ENCODE measurements at places on chromosomes 16 and 17.

DNA sequence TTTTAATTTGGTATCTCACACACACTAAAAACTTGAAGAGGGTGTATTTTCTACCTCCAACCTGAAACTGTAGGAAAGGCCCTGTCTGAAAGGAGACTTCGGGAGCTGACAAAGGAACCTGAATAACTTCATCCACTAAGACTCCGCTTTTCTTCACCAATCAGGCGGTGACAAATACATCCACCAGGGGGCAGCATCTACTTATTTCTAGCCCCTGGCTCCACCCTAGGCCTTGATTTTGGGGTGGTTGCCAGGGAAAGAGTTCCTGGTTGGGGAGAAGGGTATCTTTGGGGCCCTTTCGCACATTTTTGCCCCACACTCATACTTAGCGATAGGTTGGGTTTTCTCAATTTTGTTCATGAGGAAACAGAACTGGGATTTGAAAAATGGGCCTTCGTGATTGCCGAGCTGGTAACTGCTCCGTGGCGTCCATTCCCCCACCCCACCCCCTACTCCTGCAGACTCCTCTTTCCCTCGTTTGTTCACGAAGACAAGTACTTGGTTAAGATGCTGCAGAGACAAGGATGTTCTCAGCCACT, 4.8 kb upstream of the ARL4D start:
- peak; percentile 72 for DNase-seq

DNA sequence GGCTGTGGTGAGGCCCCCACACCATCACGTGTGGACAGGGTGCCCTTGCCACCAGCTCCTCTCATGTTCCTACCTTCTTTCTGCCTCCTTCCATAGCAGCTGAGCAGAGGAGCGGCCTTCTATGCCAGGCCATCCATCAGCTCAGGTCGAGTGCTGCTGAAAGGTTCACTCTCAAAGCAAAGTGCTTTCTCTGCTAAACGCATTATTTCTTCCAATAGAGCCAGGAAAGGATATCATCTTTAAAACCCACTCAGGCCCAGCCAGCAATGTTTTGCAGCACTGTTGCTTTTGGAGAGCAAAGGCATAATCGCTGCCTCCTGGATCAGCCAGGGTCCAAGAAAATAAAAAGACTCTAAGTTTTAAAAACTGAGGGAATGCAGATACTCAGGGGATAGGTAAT, 54.9 kb upstream of the GPRC5B start:
- DNase-seq: no peak

- DNase-seq: no peak
These were observed 25.9 kb downstream of the RNF43 start for GRCh38 chr17:58391302-58391984.

GRCh38 chr16:83968306-83968851, 335 bp downstream of the NECAB2 start:
- DNase-seq: no peak

GRCh38 chr16:58665200-58665599, 19.4 kb downstream of the SLC38A7 start:
- DNase-seq: no peak

DNA sequence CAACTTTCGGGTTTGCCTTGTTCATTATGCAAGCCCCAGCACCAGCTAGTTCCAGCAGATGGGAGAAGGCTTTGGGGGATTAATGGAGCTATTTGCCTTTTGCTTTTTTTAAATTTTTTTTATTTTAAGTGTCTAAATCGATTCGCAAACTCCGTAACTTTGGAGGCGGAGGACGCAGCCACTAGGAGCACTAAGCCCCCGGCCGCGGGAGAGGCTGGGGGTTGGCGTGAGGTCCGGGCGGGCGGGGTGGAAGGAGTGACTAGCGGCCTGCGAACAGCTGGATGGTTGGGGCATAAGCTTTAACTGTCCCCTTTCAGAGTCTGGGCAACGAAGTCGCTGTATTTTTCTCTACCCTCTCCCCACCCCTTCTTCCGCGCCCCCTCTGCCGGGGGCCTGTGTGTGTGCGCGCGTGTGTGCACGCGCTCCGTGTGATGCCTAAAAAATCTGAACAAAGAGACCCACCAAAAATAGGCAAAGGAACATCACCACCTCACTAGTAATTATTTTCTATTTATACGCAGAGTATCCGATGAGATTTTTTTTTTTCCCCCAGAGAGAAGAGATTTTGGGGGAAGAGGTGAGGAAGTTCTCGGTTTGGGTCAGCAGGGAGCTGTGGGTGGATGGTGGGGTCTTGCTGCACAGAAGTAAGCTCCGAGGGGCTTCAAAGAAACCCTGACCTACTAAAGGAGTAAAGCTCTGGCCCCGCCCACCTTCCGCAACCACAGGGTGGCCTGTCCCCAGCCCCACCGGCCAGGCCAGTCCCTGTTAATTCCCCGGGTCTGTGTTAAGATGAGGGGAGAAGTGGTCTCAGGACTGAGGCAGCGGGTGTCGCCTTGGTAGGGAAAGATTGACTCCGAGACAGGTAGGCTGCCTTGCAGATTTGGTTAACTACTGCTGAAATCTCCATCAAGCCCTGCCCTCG, 2.3 kb downstream of the SHISA9 start:
- DNase-seq: no peak

- DNase-seq: no peak
These were observed 7.5 kb downstream of the ZNHIT3 start for GRCh38 chr17:36493956-36494355.

- no peak for DNase-seq
These were observed 21.0 kb upstream of the SEC14L1 start for GRCh38 chr17:77119668-77120301.

DNA sequence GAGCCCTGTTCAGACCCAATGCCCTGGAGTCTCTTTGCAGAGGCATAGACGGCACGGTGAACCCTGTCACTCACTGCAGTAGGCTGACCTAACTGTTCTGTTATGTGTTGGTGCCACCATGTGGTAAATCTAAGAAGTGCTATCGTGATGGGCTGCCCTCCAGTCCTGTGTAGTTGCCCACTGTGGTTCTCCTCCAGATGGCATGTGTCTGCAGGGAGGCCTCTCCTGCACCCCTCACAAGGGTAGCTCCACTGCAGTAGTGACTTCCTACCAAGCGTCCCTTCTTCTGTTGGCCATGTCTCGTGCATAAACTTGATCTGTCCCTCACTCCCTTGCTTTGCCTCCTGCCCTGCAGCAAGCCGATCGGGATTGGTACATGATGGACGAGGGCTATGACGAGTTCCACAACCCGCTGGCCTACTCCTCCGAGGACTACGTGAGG, 5.8 kb downstream of the DHX38 start:
- peak; percentile 16 for DNase-seq

GRCh38 chr17:31544186-31544585, 152.7 kb downstream of the RAB11FIP4 start:
- DNase-seq: no peak

DNA sequence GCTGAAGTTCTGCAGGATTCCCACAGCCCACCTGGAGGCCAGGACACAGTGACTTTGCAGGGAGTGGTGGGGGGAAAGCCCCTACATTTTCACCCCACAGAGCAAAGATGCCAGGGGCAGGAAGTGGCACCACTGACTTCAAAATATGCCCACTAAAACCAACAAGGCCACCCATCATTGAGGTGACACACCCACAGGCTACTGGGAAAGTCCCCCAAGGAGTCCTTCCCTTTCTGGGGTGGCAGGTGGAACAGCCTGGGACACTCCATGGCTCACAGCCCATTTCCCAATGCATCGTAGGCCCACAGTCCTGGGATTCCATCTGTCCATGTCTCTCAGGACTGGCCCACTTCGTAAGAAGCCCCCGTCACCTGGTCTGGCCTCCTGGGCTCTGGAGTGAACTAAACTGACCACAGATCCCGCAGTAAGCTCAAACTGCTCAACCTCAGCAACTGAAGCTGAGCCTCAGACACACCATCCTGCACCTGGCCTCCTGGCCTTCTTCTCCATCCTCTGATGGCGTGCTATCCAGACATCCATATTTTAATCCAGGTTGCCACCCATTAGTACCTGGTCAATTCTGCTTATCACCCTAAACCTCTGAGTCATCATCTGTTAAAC, 7.5 kb upstream of the CCL1 start:
- no peak for DNase-seq

- peak; percentile 34 for DNase-seq
These were observed 1.5 kb upstream of the GSE1 start for GRCh38 chr16:85611444-85612190.

DNA sequence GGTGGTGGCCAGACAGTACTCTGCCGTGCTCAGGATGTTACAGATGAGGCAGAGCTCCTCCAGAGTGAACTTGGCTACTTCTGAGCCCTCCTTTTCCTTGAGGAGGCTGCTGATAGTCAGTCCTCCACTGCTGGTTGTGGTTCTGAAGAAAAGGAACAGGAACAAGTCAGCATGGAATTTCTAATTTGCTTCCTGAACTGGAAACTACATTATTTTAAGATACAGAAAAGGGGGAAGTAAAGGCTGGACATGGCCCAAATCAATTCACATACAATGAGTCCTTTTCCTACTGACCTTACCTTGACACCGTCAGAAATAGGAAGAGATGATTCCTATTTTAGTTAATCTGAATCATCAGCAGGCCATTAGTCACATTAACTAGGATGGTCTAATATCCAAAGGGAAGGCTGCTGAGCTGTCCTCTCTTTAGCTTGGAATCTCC, 154.2 kb downstream of the VPS53 start:
- no peak for DNase-seq

- DNase-seq: no peak
These were observed 719.0 kb downstream of the KCNJ18 start for GRCh38 chr17:22411185-22411784.

- no peak for DNase-seq
These were observed 32.2 kb downstream of the TRIM37 start for GRCh38 chr17:59074494-59074893.

DNA sequence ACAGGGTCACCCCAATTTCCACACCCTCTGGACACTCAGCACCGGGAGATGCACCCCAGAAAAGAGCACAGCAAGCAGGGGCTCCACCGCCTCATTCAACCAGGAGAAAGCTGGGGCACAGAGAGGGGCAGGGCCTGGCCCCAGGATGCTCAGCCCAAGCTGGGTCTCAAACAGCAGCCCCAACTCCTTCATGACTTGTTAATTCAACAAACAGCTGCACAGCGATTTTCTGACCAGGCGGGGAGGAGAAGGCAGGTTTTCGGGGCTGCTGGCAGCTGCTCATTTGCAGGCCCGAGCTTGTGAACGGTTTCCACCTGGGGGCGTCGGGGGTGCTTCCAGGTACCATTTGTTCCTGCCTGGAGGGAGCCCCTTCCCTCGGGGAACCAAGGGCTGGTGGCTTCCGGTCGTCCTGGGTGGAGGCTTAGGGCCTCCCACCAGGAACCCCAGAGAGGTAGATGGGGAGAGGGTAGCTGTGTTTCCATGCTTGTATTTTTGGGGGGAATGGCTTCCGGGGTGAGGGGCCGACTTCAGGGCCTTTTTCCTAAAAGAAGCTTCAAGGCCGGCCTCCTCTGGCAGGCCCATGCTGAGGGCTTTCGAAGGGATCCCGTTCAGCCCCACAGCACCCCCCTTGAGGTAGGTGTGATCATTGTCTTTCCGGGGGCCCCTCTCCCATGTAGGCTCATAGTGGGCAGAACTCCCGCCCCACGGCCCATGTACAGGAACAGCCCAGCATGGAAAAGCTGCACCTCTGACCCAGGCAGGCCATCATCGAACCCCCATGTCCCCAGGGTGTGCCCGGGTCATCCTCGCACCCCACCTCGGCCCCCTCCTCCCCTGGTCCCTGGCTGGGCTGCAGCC, 191.6 kb upstream of the GSE1 start:
- DNase-seq: no peak

- DNase-seq: no peak
These were observed 12.0 kb upstream of the CA4 start for GRCh38 chr17:60137731-60138130.

- no peak for DNase-seq
These were observed 14.4 kb upstream of the TIMP2 start for GRCh38 chr17:78939615-78940014.

DNA sequence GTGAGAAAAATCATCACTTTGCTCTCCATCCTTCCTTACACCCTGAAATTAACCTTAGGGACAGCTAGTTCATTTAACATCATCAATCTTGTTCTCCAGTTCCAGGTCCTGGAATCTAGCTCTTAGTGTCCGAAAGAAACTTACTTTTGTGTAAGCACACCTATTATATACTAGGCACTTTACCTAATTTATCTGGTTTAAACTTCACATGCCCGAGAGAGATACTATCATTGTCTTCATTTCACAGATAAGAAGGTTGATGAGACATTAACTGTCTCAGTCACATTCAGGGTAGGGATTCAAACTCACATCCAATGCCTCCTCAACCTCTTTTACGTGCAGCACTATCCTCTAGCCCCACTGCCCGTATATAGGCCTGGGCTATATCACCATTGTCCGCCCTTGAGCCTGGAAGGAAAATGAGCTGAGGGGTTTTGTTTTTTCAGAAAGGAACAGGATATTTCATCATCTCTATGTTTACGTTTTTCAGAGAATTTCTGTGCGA, 501 bp upstream of the AP2B1 start:
- no peak for DNase-seq

DNA sequence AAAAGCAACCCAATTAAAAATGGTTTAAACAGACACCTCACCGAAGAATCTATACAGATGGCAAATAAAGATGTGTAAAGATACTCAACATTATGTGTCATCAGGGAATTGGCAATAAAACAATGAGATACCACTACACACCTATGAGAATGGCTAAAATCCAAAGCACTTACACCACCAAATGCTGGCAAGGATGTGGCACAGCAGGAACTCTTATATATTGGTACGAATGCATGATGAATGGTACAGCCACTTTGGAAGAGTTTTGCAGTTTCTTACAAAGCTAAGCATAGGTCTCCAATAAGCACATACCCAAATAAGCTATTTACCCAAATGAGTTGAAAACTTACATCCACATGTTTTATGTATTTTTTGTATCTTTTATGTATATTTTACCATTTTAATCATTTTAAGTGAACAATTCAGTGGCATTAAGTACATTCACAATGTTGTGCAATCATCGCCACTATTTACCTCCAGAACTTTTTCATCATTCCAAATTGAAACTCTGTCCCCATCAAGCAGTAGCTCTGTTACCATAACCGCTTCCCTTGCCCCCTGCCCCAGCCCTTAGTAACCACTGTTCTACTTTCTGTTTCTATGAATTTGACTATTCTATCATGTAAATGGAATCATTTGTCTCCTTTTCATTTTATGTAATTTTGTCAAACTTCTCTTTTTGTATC, 6.7 kb upstream of the ALDH3A2 start:
- DNase-seq: no peak

GRCh38 chr17:48717367-48718226, 4.7 kb downstream of the PRAC1 start:
- no peak for DNase-seq

Data from stimulated activated CD8-positive, alpha-beta memory T cell treated with anti-CD3 and anti-CD28 coated beads, Interleukin-15, amount 100 ng/mL, for 48 hours (primary cell).